ENCODE measurements at places on chromosomes 4 and X. TPM values are rescaled to one million over a fixed set of nuclear protein-coding genes. Genes with fewer than 3 reads are reported as not detected.

Gene P2RY8
- 0.48 TPM for total RNA-seq

Gene CLGN
- total RNA-seq = 0.50 TPM

Gene FHDC1
- total RNA-seq = 0.28 TPM

Gene CENPVL1
- total RNA-seq = not detected

Gene HAUS3
- 5.0 TPM for total RNA-seq

Gene NOX1
- not detected for total RNA-seq

Gene RTL5
- 3.1 TPM for total RNA-seq

Gene ENOX2
- 7.1 TPM for total RNA-seq

Gene DNAAF6
- not detected for total RNA-seq

Gene PRIMPOL
- 5.9 TPM for total RNA-seq

Gene PLAC1
- total RNA-seq = not detected

Gene CXorf38
- 5.8 TPM for total RNA-seq

Gene RWDD4
- 7.9 TPM for total RNA-seq

Gene TMPRSS11B
- total RNA-seq = not detected

Gene NWD2
- total RNA-seq = not detected

Gene DLG3
- 1.6 TPM for total RNA-seq

Gene SPIN2A
- total RNA-seq = 0.28 TPM

Gene HCFC1
- total RNA-seq = 17.2 TPM

Gene ARSD
- 35.4 TPM for total RNA-seq

Gene NHSL2
- 1.3 TPM for total RNA-seq

Gene ASB9
- 4.7 TPM for total RNA-seq

Gene DKK2
- total RNA-seq = not detected

Gene SLC4A4
- total RNA-seq = 24.6 TPM

Gene FRMPD3
- not detected for total RNA-seq

Gene PAGE5
- 0.73 TPM for total RNA-seq

Gene SAGE1
- not detected for total RNA-seq

Gene VCX
- not detected for total RNA-seq

Gene PABPC1L2B
- not detected for total RNA-seq

Gene CTAG2
- not detected for total RNA-seq

Gene RAB28
- 4.8 TPM for total RNA-seq

Gene RS1
- not detected for total RNA-seq

Gene EDA
- 2.5 TPM for total RNA-seq

Gene SEC24B
- total RNA-seq = 22.0 TPM

Gene PLK4
- total RNA-seq = 0.30 TPM

Gene EXOSC9
- total RNA-seq = 5.0 TPM

Gene PABPC1L2A
- not detected for total RNA-seq

Gene FDCSP
- total RNA-seq = not detected

Gene FGF5
- not detected for total RNA-seq

Gene FGFBP1
- total RNA-seq = not detected

Gene BANK1
- total RNA-seq = 0.10 TPM

Gene ITGB1BP2
- total RNA-seq = 1.0 TPM

Gene MANBA
- total RNA-seq = 10.6 TPM

Gene MAP7D2
- total RNA-seq = 0.08 TPM

Gene PRRG1
- total RNA-seq = 6.3 TPM

Gene SLC10A7
- total RNA-seq = 8.6 TPM

Gene CLIC2
- 6.0 TPM for total RNA-seq

Gene PNMA6A
- total RNA-seq = 4.0 TPM

Gene PFKFB1
- total RNA-seq = 24.0 TPM

Gene HPGD
- total RNA-seq = 84.3 TPM

Gene HMGB3
- 33.0 TPM for total RNA-seq

Gene GRPEL1
- total RNA-seq = 37.3 TPM

Gene EGFL6
- total RNA-seq = not detected

Gene CNGA1
- 13.7 TPM for total RNA-seq

Gene SMIM43
- total RNA-seq = not detected

Gene PROM1
- 1.3 TPM for total RNA-seq

Gene FAAH2
- total RNA-seq = 9.4 TPM

Gene CFI
- 426 TPM for total RNA-seq

Measured in left lobe of liver (tissue), 2 donors.